AG04449 (cell line): ENCODE measurements at places on chromosomes 13 and 19.

- DNase-seq: no peak
These were observed 689 bp downstream of the DCUN1D2 start for GRCh38 chr13:113489549-113490495.

GRCh38 chr19:49468199-49468598 lies 5.8 kb upstream of the FLT3LG start:
- no peak for DNase-seq

- DNase-seq: no peak
These were observed 129.4 kb downstream of the PCDH20 start for GRCh38 chr13:61286148-61286745.

DNA sequence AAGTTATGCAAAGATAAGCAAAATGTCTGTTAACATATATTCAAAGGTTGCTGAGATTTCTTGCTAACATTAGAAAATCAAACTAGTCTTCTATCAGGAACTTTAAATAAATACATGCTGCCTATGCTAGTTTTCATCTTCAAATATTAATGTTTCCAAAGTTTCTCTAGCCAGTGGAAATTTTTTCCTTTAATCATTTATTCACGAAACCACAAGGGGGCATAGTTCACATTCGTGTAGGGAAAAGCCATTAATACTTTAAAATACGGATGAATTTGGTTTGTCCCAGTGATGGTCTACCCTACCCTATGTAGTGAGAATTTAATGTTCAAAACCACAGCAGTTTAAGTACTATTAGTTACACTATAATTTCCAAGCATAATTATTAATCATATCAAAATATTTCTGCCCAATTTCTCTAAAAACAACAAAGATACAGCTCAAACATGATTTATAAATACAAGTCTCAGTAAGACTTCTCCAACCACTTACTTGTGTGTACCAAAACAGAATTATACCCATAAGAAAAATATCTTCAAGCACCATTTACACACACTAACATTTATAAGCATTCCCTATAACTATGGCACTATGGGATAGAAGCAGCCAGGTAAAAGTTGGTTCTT lies 16.2 kb downstream of the NUFIP1 start:
- DNase-seq: no peak

- no peak for DNase-seq
These were observed 15.1 kb upstream of the FFAR2 start for GRCh38 chr19:35432911-35433310.

- peak; percentile 28 for DNase-seq
These were observed 34.5 kb upstream of the MRI1 start for GRCh38 chr19:13729859-13730258.

DNA sequence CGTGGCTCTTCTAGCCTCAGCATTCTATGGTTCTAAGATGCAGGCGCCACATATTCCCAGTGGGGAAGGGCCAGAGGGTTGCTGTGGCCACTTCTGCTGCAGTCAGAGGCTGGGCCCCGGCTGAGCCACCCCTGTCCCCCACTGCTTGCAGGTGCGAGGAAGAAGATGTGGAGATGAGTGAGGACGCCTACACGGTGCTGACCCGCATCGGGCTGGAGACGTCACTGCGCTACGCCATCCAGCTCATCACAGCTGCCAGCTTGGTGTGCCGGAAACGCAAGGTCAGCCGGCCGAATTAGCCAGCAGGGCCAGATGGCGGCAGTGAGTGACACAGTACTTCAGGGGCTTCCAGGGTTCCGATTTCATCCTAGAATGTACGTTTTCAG lies 2.0 kb downstream of the LHB start:
- no peak for DNase-seq

- DNase-seq: no peak
These were observed 825 bp downstream of the ZNF776 start for GRCh38 chr19:57747472-57747807.

DNA sequence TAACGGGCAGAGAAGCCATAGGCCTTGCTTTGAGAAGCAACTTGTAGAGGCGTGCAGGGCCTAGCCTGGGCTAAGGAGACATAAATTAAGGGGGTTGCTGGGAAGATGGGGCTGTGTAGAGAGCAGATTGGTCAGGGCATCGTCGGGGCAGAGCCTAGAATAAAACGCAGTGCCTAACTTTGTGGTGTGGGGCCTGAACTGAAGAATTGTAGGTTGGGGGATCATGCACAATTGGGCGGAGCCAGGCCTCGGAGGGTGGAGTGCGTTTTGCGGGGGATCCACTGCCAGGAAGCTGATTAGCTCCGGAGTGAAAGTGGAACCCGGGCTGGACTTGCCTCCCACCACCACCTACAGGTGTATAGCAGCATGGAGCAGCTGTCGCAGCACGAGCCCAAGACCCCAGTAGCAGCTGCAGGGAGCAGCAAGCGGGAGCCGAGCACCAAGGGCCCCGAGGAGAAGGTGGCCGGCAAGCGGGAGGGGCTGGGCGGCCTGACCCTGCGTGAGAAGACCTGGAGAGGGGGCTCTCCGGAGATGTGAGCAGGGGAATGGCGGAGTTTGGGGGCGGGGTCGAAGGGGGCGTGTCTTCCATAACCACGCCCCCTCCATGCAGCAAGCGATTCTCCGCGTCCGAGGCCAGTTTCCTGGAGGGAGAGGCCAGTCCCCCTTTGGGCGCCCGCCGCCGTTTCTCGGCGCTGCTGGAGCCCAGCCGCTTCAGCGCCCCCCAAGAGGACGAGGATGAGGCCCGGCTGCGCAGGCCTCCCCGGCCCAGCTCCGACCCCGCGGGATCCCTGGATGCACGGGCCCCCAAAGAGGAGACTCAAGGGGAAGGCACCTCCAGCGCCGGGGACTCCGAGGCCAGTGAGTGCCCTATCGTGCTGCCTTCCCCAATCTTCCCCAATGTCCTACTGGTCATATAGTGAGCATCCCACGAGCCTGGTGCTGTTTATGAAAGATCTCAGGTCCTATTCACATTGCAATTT lies 13.8 kb downstream of the DNASE2 start:
- DNase-seq: no peak

DNA sequence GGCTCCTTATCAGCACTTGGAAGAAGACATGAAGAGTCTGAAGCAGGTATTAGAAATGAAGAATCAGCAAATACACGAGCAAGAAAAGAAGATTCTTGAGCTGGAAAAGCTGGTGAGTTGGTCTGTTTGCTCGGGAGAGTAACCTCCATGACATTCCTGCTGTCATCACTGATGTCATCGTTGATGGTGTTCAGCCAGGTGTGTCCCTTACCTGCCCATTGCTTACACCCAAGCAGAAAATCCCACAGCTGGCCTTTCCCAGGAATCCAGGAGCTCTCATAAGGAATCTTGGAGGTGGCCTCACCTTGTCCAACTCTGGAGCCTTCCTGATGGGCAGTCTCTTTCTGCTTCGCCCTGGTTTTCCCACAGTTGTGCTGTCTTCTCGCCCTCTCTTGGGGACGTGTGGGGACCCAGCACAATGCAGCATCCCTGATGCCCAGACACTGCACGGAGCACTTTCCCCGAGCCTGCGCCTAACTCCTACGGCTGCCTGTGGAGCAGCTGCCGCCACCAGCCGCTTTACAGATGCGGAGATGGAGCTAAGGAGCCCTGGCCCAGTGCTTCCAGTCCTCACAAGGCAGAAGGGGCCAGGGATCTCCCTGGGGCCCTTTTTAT lies 97.0 kb downstream of the SLC7A1 start:
- no peak for DNase-seq

- DNase-seq: no peak
These were observed 30.4 kb upstream of the SPACA7 start for GRCh38 chr13:112345826-112346172.

DNA sequence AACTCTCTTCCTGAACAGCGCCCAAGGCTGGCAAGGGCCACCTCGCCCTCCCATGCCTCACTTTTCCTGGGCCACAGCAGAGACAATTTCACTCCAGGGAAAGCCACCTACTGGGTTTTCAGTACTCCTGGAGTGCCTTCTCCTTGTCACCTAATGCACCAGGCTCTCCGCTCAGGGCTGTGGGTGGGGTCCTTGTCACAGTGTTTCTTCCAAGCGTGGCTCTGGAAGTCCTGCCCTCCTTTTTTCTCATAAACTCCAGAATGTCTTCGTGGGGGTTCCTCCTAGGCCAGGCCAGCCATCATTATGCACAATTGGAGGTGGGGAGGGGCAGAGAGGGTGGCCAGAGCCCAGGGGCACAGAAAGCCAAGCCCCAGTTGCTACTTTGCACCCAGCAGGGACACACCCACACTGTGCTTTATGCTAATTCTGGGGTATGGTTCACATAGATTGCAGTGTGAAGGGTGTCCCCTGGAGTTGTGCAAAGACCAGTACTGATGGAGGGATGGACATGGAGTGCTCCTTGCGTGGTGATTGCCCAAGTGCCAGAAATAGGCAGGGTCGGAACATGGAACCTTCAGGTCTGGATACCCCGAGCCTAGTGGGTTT lies 78.8 kb downstream of the CHST8 start:
- no peak for DNase-seq

DNA sequence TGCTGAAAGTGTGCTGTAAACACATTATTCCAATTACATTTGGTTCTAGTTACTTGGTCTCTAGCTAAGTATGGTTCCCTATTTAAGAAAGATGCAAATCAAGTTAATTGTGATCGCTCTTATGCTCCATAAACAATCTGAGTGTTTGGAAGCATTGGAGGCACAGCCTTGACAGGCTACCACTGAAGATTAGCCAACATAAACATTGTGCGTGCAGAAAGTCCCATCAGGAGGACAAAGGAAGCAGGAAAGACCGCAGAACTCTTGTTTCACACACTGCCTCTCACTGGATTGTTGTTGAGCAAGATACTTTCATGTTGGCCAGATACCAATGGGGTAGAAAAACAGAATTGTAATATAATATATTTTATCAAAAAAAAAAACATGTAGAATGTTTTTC lies 814.4 kb downstream of the EFNB2 start:
- DNase-seq: no peak

GRCh38 chr13:98686270-98686669 lies 66.2 kb downstream of the SLC15A1 start:
- DNase-seq: no peak

DNA sequence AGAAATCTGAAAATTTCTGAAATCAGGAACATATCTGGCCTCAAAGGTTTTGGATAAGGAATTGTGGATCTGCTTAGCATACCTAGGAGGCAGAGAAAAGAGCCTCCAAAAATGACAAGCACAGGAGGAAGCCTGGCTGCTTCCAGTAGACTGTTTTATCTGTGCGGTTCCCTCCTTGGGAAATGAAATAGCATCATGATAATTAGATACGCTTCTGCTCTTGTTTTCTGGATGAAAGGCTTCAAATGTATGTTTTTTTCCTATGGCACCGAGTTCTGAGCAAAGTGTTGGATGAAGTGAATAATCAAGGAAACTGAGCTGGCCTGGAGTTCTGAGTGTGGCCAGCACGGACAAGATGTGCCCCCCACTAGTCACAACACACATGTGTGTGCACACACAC lies 19.8 kb upstream of the GPR12 start:
- DNase-seq: no peak

GRCh38 chr13:27065582-27065981 lies 106.0 kb downstream of the USP12 start:
- DNase-seq: no peak

GRCh38 chr19:3263866-3264265 lies 39.4 kb downstream of the CELF5 start:
- DNase-seq: no peak

- no peak for DNase-seq
These were observed 19.4 kb upstream of the MKNK2 start for GRCh38 chr19:2070436-2070827.

GRCh38 chr13:20116213-20116612 lies 44.6 kb downstream of the GJA3 start:
- DNase-seq: no peak

DNA sequence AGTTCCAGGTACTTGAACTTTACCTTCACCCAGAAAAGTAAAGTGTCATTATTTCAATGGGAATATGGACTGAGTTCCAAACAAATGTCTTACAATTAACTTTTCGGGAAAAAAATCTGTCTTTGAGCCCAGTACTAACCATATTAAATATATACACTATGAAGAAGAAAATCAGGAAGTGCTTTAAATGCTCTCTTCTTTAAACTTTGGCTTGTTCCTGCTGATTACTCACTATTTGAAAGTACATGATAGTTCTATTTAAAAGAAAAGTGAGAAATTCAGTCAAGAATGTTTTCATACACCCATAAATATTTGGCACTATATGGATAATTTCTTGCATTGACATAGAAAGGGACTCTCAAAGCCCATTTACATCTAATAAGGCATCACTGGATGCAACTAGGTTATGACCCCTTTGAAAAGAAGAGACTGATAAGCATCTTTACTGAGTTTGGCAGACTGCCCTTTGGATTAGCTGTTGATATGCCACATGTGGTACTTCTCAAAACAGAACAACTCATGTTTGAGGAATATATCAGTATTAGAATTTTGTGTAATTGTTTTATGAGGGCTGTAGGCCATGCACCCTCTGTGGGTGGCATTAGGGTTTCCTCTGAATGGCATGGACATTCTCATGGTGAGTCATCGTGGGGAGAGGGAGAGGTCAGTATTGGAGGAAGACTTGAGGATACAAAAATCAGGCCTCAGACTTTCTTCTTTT lies 25.0 kb upstream of the VWA8 start:
- peak; percentile 28 for DNase-seq

DNA sequence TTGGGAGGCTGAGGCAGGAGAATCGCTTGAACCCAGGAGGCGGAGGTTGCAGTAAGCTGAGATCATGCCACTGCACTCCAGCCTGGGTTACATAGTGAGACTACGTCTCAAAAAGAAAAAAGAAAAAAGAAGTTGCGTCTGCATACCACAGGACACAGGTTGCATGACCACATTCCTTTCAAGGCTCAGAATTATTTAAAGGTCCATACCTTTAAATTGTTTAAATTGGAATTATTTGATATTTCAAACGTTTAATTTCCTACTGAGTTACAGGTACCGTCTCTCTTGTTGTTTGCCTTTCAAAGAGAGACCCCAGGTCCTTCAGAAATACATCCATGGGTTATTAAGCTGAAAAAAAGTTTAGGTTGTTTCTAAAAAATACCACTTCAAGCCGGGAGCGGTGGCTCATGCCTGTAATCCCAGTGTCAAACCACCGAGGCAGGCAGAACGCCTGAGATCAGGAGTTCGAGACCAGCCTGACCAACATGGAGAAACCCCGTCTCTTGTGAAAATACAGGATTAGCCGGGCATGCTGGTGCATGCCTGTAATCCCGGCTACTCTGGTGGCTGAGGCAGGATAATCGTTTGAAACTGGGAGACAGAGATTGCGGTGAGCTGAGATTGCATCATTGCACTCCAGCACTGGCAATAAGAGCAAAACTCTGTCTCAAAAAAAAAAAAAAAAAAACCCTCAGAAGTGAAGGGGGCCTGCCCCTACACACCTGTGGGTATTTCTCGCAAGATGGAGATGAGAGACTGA lies 18.6 kb downstream of the ZNF816 start:
- DNase-seq: no peak

- DNase-seq: no peak
These were observed 6.6 kb downstream of the FFAR2 start for GRCh38 chr19:35454663-35455062.

- DNase-seq: no peak
These were observed 3.2 kb downstream of the MIDN start for GRCh38 chr19:1251330-1252220.

- no peak for DNase-seq
These were observed 34.4 kb downstream of the DNAJC15 start for GRCh38 chr13:43057653-43058317.
